ENCODE measurements at places on chromosomes 1 and 21. TPM values are rescaled to one million over a fixed set of nuclear protein-coding genes. Genes with fewer than 3 reads are reported as not detected.

Gene LAMC1
- total RNA-seq = 521 TPM

Gene SPATA45
- not detected for total RNA-seq

Gene ITLN1
- total RNA-seq = 0.46 TPM

Gene FLG2
- not detected for total RNA-seq

Gene PLA2G2C
- not detected for total RNA-seq

Gene APP
- total RNA-seq = 693 TPM

All from gastroesophageal sphincter (tissue), 4 donors.